Naive thymus-derived CD4-positive, alpha-beta T cell (primary cell): ENCODE measurements at places on chromosomes 1 and 21. TPM values are rescaled to one million over a fixed set of nuclear protein-coding genes. Genes with fewer than 3 reads are reported as not detected.

Gene RNF186
- not detected for polyA plus RNA-seq

Gene AADACL3
- polyA plus RNA-seq, result not detected

Gene KMO
- not detected for polyA plus RNA-seq

Gene AIRE
- 0.14 TPM for polyA plus RNA-seq

Gene ZNF687
- 1.5 TPM for polyA plus RNA-seq

Gene IGFN1
- not detected for polyA plus RNA-seq

Gene OR14K1
- not detected for polyA plus RNA-seq

Gene ARMH1
- polyA plus RNA-seq, result 41.0 TPM

Gene SPRR2A
- polyA plus RNA-seq, result not detected

Gene KCNC4
- 1.6 TPM for polyA plus RNA-seq

Gene MAP3K7CL
- polyA plus RNA-seq, result 6.8 TPM

Gene SSU72
- 211 TPM for polyA plus RNA-seq

Gene NUCKS1
- polyA plus RNA-seq, result 18.7 TPM

Gene S100B
- polyA plus RNA-seq, result 1.1 TPM

Gene PLA2G2D
- not detected for polyA plus RNA-seq

Gene HJV
- polyA plus RNA-seq, result not detected

Gene ADAM30
- not detected for polyA plus RNA-seq

Gene SFN
- polyA plus RNA-seq, result not detected

Gene TNFRSF8
- not detected for polyA plus RNA-seq

Gene ZNF683
- not detected for polyA plus RNA-seq

Gene ARF1
- 434 TPM for polyA plus RNA-seq

Gene KISS1
- polyA plus RNA-seq, result not detected

Gene IQGAP3
- polyA plus RNA-seq, result not detected

Gene B3GALT5
- not detected for polyA plus RNA-seq

Gene CR1
- polyA plus RNA-seq, result 4.3 TPM

Gene MIER1
- 35.8 TPM for polyA plus RNA-seq

Gene SLC45A1
- 0.91 TPM for polyA plus RNA-seq

Gene EDARADD
- polyA plus RNA-seq, result not detected

Gene UTS2
- not detected for polyA plus RNA-seq

Gene FMO5
- polyA plus RNA-seq, result 0.79 TPM

Gene AMY1B
- polyA plus RNA-seq, result not detected

Gene KRTAP12-1
- polyA plus RNA-seq, result not detected

Gene ADAMTS5
- polyA plus RNA-seq, result not detected

Gene KIF26B
- not detected for polyA plus RNA-seq

Gene SLC44A3
- polyA plus RNA-seq, result not detected

Gene NPL
- 5.3 TPM for polyA plus RNA-seq

Gene ACBD3
- polyA plus RNA-seq, result 15.4 TPM

Gene SERTAD4
- not detected for polyA plus RNA-seq

Gene SPRR2E
- not detected for polyA plus RNA-seq

Gene CELA2B
- not detected for polyA plus RNA-seq

Gene USP16
- polyA plus RNA-seq, result 17.9 TPM

Gene FCGR3A
- polyA plus RNA-seq, result 0.58 TPM

Gene PPM1J
- polyA plus RNA-seq, result not detected

Gene PAPPA2
- polyA plus RNA-seq, result not detected

Gene NT5C1A
- polyA plus RNA-seq, result not detected

Gene CFAP57
- polyA plus RNA-seq, result not detected

Gene RAB3B
- polyA plus RNA-seq, result not detected

Gene SH3BGR
- 3.7 TPM for polyA plus RNA-seq

Gene CSMD2
- 0.02 TPM for polyA plus RNA-seq

Gene CR2
- 14.5 TPM for polyA plus RNA-seq

Gene SLC9C2
- not detected for polyA plus RNA-seq

Gene INSRR
- polyA plus RNA-seq, result not detected

Gene LMOD1
- not detected for polyA plus RNA-seq

Gene PCNX2
- polyA plus RNA-seq, result 5.3 TPM

Gene ZNF593
- 22.2 TPM for polyA plus RNA-seq

Gene TSPEAR
- polyA plus RNA-seq, result 0.07 TPM

Gene LRRC3
- polyA plus RNA-seq, result 0.66 TPM

Gene TTC22
- 3.3 TPM for polyA plus RNA-seq

Gene GPR52
- not detected for polyA plus RNA-seq
